ENCODE measurements at places on chromosomes 3 and 15.

DNA sequence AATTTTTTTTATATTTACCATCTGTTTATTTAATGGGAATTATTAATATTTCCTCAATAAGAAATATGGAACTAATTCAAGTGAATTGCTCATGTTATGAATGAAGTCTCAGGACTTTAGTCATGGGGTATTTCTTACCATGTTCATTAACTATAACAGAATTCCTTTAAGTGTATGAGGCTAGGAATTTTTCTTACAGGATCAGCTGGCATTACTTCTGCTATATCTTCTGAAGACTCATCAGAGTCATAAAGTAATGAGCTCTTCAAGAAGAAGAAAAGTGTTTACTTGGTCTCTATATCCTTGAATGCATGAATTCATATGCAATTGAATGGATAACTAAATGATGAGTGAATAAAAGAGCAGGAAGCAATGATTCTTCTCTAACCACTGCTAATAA, 486.8 kb upstream of the THBS1 start:
- no peak for DNase-seq

DNA sequence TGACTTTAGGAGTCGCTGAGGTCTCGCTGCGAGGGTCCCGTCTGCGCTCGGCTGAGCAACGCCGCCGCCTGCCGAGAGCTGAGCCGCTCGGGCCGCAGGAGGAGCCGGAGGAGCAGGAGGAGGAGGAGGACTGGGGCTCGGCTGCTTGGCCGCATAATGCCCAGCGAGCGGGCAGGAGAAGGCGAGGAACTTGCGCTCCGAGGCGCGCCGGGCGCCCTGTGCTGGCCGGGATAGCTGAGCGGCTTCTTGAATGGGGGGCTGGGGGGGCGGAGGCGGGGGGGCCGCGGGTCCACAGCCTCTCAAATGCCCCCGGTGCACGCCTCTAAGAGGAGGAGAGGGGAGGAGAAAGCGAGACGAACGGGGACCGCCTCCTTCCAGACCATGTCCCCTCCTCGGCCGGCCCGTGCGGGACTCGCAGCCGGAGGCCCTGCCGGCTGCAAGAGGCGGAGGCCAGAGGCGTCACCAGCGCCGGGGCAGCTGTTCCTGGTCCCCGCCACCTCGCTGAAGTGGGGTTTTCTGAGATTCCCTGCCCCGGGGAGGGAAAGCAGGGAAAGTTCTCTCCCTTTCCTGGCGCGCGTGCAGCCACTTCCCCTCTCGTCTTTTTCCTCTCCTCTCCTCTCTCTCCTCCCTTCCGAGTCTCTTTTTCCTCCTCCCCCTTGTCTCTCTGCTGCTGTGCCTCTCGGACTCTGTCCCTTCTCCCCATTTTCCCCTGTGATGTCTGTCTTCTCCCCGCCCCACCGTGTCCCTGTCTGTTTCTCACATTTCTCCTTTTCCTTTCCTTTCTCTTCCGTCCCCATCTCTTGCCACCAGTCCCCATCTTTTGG, at the start of gene ADAMTS9:
ADAMTS9 (minus strand) TSS at position 220 of the 824 bp plus-strand sequence. CDS start 343 bp downstream, outside the sequence.
- DNase-seq, result no peak

- no peak for DNase-seq
Observed at GRCh38 chr3:170056710-170057454, 19.1 kb downstream of the GPR160 start.

GRCh38 chr3:99504258-99504657, 134.1 kb upstream of the COL8A1 start:
- DNase-seq, result no peak

DNA sequence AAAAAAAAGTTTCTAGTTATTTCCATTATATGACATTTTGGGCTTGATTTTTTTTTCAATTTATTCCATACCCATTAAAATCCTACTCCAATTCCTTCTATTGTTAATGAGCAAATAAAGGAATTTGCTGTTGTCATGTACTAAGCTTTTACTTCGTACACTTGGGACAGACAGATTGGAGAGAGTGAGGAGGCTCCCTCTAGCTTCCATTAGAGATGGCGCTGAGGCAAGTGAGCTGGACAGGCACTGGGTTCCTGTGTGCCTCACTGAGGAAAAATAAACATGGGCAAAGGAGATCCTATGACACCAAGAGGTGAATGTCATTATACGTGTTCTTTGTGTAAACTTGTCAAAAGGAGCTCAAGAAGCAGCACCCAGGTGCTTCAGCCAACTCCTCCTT, 441.1 kb upstream of the MDFIC2 start:
- no peak for DNase-seq

DNA sequence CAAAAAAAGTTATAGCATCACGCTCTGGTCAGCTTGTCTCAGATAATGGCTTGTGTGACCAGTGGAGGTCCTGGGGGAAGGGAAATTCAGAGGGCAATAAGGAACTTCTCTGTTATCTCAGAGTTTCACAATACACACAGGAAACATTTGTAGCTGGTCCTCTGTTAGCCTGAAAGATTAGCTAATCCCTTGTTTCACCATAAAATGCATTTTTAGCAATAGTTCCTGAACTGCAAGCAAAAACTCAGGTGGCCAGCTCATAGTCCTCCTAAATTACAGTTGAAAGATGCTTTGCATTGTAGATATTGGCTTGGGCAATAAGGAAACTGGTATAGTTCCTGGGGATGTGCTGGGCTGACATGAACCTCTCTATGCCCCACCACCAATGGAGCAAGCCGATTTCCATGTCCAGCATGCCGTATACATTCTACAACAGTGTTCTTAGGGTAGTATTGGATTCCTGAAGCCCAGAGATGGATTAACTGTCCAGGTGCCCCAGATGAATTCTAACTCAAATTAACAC, 141.5 kb upstream of the TBL1XR1 start:
- DNase-seq, result no peak

- no peak for DNase-seq
Observed at GRCh38 chr3:110755345-110755744, 316.3 kb upstream of the NECTIN3 start.

- DNase-seq, result no peak
Observed at GRCh38 chr3:71309342-71309741, 274.2 kb downstream of the FOXP1 start.

- no peak for DNase-seq
Observed at GRCh38 chr15:98154863-98155262, 194.4 kb downstream of the ARRDC4 start.

DNA sequence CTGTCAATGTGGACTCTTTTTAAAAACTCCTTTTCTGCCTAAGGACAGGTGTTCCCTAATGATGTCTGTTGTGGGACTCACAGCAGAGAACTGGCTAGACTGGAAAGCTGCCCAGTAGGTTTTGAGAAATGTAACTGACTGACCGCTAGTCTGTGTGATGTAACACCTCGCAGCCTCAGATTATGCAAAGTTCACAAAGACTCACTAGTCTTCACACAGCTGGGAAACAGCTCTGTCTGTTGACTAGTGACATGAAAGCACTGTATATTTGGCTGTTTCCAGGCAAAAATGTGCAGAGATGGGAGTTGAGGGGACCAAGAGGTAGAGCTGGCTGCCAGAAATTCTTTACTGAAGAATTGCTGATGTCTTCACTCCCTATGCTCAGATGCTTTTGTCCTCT, 10.3 kb downstream of the PDZRN3 start:
- no peak for DNase-seq

GRCh38 chr3:10926811-10927521, 65.6 kb upstream of the SLC6A1 start:
- DNase-seq, result no peak

GRCh38 chr3:145719114-145719513, 441.9 kb downstream of the PLOD2 start:
- DNase-seq, result no peak

- DNase-seq, result no peak
Observed at GRCh38 chr3:126434931-126435411, 40.3 kb downstream of the CFAP100 start.

DNA sequence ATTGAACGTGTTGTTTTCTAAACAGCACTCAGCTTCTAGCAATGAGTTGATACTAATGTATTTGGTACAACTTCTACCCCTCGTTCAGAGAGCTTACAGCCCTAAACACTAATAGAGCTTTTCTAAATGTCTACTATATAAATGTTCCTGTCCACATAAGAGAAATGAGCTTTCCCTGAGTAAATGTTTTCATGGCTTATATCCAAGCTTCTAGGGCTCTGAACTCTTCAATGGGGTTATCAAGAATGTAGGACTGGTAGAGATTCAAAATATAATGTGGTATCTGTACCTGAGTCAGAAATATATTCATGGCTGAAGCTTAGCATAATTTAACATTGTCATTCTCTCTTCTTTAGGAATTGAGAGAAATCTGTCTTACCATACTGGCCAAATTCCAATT, 73.4 kb downstream of the SERPINI1 start:
- no peak for DNase-seq

GRCh38 chr15:39180030-39180429, 400.8 kb upstream of the THBS1 start:
- DNase-seq, result no peak

DNA sequence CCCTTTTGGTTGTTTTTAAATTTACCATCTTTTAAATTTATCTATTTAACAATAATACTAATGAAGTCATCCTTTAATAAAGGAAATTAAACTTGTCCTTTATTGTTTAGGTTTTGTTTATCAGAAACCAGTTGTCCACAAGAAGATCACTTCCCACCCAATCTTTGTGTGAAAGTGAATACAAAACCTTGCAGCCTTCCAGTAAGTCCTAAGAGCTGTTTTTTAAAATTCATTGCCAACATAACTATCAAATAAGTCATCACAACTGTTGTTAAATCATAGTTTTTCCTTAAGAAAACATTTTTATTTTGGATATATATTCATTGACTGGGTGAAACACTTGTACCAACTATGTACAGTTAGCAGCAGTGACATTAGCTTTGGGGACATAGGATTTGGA, 59.4 kb downstream of the CALML4 start:
- DNase-seq, result no peak

DNA sequence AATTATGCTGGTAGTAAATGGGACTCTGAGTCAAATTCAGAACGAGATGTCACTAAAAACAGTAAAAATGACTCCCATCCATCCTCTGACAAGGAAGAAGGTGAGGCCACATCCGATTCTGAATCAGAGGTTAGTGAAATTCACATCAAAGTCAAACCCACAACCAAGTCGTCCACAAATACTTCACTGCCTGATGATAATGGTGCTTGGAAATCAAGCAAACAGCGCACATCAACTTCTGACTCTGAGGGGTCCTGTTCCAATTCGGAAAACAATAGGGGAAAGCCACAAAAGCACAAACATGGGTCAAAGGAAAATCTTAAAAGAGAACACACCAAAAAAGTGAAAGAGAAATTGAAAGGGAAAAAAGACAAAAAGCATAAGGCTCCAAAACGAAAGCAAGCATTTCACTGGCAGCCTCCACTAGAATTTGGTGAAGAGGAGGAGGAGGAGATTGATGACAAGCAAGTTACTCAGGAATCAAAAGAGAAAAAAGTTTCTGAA, 15.1 kb upstream of the ZBTB47 start:
- no peak for DNase-seq

DNA sequence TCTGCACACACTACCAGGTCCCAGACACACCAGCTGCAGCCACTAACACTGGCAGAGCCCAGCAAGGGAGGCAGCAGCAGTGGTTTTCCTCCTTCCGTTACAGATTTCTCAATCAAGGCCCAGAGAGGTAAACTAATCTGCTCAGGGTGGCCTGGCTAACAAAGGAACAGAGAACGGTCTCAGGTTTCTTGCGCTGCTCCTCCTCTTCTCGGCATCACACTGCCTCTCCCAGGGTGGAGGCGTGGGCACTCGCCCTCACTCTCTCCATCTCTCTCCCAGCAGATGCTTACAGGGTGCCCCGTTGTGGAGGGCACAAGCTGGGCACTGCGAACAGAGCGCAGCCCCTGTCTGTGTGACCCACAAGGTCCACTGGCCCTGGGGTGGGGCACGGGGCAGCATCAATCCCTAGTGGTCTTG, 228.7 kb downstream of the VPS13C start:
- DNase-seq, result no peak

DNA sequence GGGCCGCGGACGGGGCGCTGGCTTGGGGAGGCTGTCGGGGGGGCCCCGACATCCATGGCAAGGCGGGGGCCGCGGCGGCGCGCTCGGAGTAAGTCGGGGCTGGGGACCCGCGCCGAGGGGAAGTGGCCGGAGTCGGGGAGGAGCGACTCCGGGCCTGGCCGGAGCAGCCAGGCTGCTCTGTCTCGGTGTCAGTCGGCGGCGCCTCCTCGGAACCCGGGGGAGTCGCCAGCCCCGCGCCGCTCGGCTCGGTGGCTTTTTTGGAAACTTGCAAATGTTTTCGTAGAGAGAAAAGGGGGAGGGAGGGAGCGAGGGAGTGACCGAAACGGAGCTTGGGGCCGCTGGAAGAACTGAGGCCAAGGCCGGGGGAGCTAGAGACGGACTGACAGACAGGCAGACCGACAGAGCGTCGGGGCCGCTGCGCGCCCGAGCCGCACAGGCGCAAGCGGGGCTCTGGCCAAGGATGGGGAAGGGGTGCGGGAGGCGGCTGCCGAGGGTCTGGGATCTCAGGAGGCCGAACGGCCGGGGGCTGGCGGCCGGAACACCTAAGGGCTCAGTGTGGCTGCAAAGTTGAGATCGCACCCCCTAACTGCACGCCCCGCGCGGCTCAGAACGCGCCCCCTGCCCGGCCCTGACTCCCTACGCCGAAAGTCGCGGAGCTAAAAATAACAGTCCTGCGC, 5.0 kb downstream of the PTH1R start:
- no peak for DNase-seq

GRCh38 chr15:84835661-84836337, 18.6 kb downstream of the ALPK3 start:
- no peak for DNase-seq

DNA sequence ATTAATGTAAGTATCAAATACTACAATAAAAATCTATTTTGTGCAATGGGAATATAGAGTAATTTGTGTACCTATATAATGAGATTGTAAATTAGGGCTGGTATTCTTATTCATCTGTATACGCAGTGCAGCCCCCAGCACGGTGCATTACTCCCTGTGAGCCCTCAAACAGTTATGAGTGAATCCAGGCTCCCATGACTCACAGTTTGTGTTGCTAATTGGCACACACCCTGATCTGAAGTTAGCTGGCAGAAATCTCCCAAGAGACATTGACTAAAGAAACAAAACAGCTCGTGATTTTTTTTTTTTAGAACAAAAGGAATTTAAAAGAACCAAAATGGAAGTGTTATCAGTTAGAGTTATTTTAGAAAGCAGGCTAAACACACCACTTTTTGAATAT, 15.7 kb downstream of the GK5 start:
- DNase-seq, result no peak

DNA sequence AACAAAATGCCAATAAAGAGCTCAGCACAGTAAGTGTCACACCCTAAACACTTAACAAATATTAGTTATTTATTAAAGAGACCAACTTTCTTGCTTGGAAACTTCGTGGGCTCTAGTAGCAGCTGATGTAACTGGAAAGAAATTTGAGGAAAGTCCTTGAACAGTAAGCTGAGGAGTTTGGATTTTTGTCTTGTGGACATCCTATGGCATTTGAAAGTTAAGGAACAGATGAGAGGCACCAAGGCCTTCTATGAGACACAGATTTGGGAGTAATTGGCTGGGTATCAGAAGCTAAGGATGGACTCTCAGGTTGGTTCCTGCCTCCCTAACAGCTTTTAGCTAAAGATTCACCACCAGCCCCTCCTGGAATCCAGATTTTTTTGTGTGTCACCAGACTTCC, 59.7 kb upstream of the FILIP1L start:
- DNase-seq, result no peak

- DNase-seq, result no peak
Observed at GRCh38 chr3:139519998-139520737, 19.4 kb downstream of the RBP1 start.
